ENCODE measurements at places on chromosomes 2 and 18. TPM values are rescaled to one million over a fixed set of nuclear protein-coding genes. Genes with fewer than 3 reads are reported as not detected.

DYNAP gene
- not detected for total RNA-seq

OXER1 gene
- total RNA-seq, result not detected

TOGARAM2 gene
- 0.09 TPM for total RNA-seq

RAB17 gene
- 0.29 TPM for total RNA-seq

ADAM23 gene
- total RNA-seq, result 9.3 TPM

GNLY gene
- total RNA-seq, result 0.08 TPM

ACYP2 gene
- 7.9 TPM for total RNA-seq

SP140 gene
- total RNA-seq, result 0.16 TPM

CRYGD gene
- total RNA-seq, result not detected

CPS1 gene
- total RNA-seq, result 10.9 TPM

MC4R gene
- total RNA-seq, result not detected

All from A549 treated with Hydrocortisone at 1 μM for 4 hours (cell line).